Activated CD8-positive, alpha-beta T cell treated with anti-CD3 and anti-CD28 coated beads for 36 hours (primary cell): ENCODE measurements at places on chromosomes 5 and 9. TPM values are rescaled to one million over a fixed set of nuclear protein-coding genes. Genes with fewer than 3 reads are reported as not detected.

DNA sequence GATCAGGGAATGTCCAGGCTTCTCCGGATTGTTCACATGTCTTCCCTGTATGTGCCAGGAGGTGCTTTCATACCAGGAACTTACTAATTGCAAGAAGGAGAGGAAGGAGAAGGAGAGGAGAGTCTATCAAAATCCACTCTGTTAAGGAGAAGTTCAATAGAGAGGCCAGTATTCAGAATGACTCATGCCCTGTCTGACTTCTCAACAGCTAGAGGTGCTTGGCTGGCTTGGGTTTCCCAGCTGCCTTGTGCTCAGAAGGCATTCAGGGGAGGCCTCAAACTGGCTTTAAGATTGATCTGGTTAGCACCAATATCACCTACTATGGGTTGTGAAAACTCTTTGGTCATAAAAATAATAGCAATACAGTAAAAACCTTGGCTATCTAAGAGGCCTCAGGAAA lies 167.9 kb upstream of the GLRA1 start:
- DNase-seq = no peak

CDH9 gene
- total RNA-seq = not detected

GRCh38 chr9:122315534-122315933 lies 50.9 kb downstream of the MRRF start:
- no peak for DNase-seq

DNA sequence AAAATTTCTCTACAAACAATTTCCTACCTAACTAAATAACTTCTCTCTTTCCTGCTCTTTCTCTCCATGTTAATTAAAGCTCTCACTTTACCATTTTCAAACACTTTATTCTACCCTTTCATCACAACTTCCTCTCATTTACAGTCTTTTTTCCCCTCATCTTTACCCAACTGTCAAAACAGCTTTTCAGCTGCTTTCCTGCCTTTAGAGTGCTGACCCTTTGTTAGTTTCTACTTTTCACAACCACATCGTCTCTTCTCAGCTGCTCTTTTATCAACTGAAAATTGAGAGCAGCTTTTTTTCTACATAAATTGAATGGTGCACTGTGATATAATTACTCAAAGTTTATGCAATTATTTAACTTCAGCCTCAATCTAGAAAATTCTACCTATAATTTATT lies 3.1 kb upstream of the HOMER1 start:
- DNase-seq = no peak

DNA sequence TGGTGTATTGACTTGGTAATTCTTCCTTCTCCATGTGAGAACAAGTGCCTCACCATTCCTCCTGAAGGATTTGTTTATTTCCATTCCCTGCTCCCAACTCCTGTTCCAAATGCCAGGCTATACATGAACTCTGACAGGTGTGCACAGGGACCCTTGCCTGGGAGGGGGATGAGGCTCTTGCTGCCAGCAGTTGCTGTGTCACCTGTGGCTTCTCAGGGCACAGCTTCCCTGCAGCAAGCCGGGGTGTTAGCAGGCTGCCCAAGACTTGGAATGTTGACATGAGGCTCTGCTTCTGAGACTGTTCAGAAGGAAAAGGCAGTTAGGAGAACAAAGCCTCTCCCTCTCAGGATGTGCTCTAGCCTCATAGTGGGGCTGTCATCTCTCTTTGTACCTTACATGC lies 131.3 kb downstream of the DOCK2 start:
- no peak for DNase-seq

GRCh38 chr9:98363644-98364043 lies 108.2 kb upstream of the TBC1D2 start:
- no peak for DNase-seq

- DNase-seq = no peak
Measured at GRCh38 chr5:128825826-128826225, 139.5 kb upstream of the SLC27A6 start.

GRCh38 chr9:126561582-126561981 lies 52.1 kb upstream of the LMX1B start:
- no peak for DNase-seq

DNA sequence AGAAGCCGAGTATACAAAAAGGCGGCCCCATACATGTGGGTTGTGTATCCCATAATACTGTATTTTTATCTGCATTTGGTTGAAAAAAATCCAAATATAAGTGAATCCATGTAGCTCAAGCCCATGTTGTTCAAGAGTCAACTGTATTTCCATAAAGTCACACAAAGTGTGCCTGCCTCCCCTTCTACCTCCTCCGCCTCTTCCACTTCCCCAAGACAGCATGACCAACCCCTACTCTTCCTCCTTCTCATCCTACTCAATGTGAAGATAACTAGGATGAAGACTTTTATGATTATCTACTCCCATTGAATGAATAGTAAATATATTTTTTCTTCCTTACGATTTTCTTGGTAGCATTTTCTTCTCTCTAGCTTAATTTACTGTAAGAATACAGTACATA lies 92.7 kb downstream of the RFX3 start:
- DNase-seq = no peak

- DNase-seq = no peak
Measured at GRCh38 chr9:88041447-88041846, 67.1 kb upstream of the CDK20 start.

GRCh38 chr5:69170495-69170894 lies 3.5 kb downstream of the CCNB1 start:
- DNase-seq = no peak

- no peak for DNase-seq
Measured at GRCh38 chr5:126878085-126878484, 101.1 kb downstream of the LMNB1 start.

DNA sequence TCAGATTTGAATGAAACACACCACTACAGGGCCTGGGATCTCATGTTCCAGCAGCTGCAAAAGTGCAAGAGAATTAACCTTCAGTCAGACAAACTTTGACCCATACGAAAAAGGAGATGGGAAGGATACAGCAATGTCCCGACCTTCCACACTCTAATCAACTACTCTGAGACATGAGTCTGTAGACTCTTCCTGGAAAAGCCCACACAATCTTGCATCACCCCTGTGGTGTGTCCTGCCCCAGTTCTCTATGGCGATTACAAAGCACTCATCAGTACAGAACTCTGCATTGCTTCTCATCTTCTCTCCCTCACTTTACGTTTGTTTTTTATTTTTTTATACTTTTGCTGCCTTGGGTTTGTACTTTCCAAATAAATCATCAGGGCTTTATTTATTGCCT lies 241.0 kb upstream of the KIF2A start:
- no peak for DNase-seq

DNA sequence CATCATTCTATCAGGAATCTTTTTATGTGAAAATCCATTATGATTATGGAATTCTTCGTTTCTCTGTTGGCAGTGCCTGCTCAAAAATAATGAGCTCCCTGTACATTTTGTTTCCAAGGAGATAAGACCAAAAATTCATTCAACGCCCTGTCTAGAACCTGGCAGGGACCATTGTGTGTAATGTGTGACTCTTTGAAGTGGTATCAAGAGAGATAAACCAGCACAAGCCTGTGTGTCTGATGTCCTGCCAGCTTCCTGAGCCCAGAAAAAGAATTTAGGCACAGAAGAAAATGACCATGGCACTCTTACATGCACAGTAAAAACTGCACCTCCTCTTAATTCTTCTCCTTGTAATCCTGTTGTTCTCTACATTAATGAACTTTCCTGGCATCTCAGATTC lies 177.4 kb downstream of the SAXO1 start:
- no peak for DNase-seq

PSIP1 gene
- total RNA-seq = 132 TPM

CATSPER3 gene
- total RNA-seq = 0.32 TPM

GRCh38 chr9:7316166-7316795 lies 483.3 kb downstream of the DMAC1 start:
- no peak for DNase-seq

GRCh38 chr5:143890487-143890886 lies 78.5 kb downstream of the HMHB1 start:
- DNase-seq = no peak

- no peak for DNase-seq
Measured at GRCh38 chr9:98970532-98971041, 26.9 kb downstream of the COL15A1 start.

LECT2 gene
- total RNA-seq = not detected

GRCh38 chr5:151251001-151251551 lies 1.9 kb upstream of the GM2A start:
- peak; percentile 66 for DNase-seq

DNA sequence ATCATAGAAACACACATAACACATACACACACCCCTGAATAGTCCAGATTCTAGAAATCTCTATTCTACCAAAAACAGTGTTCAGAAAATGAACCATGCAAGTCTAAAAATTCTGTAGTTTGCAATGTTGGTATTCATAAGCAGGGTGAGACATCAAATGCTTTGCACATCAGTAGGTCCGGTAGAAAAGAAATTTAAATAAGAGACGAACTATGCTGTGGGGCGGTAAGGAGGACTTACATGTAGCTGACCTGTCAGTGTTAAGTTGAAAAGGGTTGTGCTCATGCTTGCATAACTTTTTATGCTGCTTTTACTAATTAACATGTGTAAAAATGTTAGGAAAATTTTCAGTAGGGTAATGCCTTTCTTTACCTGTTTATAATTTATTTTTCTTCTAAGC lies 409.1 kb downstream of the KIAA0825 start:
- DNase-seq = no peak

DNA sequence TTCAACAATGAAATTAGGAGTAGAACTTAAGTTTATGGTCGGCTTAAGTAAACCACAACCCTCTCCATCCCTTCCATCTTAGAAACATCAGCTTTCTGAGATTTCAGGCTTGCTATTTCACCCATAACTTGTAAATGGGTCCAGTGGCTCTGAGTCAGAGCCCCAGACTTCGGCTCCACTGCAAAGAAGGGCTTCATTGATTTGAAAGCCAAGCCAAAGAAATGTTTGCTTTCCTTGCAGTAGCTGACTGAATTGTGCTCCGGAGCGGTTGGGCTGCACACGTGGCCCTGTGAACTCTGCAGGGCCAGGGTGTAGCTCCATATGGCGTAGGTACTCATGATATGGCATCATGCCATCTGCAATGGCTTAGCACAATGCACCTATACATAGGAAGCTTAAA lies 57.0 kb downstream of the NREP start:
- no peak for DNase-seq

RGS7BP gene
- total RNA-seq = not detected

- DNase-seq = no peak
Measured at GRCh38 chr9:6564868-6565267, 80.7 kb downstream of the GLDC start.

CARD6 gene
- total RNA-seq = 1.4 TPM

ZFP62 gene
- total RNA-seq = 22.6 TPM

SPATA31D4 gene
- not detected for total RNA-seq

DNA sequence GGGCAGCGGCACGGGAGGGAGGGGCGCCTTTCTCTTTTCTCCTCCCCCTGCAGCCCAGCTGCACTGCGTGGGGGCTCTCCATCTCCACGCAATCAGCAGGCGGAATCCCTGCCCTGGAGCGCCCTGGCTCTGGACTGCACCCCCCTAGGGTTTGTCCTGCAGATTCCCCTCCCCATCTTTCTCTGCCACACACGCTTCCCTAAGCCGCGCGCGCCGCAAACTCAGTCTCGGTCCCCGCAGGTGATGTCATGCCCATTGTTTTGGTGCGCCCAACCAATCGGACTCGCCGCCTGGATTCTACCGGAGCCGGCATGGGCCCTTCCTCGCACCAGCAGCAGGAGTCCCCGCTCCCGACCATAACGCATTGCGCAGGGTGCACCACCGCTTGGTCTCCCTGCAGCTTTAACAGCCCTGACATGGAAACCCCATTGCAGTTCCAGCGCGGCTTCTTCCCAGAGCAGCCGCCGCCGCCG lies at the start of gene KCNN2:
Gene KCNN2, plus strand, starts transcription at position 347 of the 473 bp plus-strand sequence. Its CDS starts 70 bp downstream, at position 417.
- peak; percentile 22 for DNase-seq

GRCh38 chr9:114259798-114260523 lies 62.9 kb upstream of the ORM1 start:
- DNase-seq = no peak

- DNase-seq = no peak
Measured at GRCh38 chr5:132760601-132761317, 13.5 kb downstream of the CCNI2 start.

DNA sequence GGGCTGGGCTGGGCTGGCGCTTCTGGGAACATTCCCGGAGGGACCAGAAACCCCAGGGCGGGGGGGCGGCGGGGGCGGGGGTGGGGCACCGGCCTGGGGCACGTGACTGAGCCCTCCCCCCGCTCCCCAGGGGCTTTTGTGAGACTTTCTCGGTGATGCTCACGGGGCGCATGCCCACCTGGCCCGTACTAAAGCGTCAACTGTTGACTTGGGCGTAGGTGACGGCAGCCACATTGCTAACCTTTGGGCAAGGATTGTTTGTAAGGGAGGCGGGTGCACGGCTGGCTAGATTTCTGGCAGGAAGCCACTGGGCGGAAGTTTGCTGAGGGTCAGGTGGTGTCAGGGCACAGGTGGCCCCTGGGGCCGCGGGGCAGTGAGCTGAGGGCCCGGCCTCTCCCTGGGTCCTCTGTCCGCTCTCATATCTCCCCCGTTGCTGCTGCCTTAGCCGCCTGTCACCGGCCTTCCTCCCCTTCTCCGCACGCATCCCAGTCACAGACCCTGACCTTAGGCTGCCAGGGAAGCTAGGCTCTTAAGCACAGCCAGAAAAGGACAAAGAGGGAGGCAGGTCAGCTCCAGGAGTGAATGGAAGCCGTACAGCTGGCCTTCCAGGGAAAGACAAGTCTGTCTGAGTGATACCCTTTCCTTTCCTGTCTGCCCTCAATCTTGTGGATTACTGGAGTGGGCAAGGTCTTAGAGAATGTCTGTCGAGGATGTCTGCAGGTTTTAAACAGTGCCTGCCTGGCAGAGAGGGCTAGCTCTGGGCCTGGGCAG lies 812 bp downstream of the CACFD1 start:
- DNase-seq = peak; percentile 66

OR1Q1 gene
- total RNA-seq = not detected

AMBP gene
- not detected for total RNA-seq

DNA sequence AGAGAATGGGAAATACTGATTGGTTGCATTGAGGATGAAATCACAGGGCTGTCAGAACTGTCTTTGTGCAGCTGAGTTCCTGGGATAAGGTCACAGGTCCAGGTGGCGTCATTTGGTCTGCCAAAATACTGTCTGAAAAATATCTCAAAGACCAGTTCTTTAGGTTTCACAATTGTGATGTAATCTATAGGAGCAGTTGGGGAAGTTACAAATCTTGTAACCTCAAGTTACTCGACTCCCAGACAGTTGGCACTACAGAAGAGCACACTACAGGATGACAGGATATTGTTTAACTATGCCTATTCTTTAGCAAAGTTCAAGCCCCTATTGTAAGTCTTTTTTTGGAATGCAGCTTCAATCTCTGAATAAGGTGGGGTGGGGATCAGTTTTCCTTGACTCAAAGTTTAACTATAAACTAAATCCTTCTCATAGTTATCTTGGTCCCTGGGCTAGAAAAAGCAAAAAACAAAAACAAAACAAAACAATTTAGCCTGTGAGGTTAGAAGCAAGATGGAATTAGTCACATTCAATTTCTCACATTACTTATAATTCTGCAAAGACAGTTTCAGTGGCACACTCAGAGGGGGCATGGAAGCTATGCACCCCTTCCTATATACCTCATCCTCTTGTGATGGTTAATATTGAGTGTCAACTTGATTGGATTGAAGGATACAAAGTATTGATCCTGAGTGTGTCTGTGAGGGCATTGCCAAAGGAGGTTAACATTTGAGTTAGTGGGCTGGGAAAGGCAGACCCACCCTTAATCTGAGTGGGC lies 276.0 kb downstream of the AUH start:
- no peak for DNase-seq
